ENCODE measurements at places on chromosomes 16 and 17.

DNA sequence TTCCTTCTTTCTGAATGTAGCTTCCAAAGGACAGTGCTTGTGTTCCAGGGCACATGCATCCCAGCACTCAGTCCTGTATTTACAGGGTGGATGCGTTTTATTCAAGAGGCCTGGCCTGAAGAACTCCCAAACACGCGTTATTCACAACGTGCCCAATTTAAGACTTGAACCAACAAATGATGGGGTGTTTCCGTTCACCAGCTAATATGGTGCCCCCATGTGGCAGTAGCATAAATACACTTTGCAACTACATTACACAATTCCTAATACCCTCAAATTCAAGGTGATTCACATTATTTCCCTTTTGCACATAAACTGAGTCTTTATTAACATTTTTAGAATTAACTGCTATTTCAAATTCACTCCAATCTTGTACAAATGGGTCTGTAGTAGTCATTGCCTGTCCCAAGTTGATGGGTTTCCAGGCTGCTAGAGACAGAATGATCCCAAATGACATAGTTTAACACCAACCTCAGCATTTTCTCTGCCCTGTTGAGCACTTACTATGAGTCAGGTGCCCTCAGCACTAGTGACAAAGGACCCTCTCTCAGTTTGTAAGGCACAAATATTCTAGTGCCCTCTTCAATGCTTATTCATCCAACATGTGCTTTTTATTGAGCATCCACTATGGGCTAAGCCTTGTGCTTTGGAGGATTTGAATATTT is 26.9 kb downstream of the HSD17B2 start:
- DNase-seq: no peak

- no peak for DNase-seq
These were observed 53.8 kb upstream of the SLC25A19 start for GRCh38 chr17:75342996-75343395.

DNA sequence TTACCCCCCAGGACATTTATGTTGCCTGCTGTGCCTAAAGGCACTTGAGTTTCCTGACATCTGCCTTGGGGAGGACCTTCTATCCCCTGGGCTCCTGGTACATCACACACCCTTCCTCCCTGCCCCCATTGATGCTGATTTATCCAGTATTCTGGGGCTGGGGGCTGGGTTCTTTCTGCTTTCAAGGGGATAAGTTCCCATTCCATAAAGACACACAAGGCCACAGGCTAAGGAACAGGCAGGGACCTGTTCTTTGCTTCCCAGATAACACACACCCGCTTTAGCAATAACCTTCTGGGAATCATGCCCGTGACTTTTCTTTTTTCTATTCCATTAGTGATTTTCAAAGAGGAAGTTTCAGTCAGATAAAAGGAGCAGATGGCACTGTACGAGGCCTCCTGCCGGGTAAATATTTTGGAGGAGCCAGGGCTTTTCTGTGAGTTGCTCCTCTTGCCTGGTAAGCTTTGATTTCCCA is 30.6 kb downstream of the CHD9 start:
- no peak for DNase-seq

- no peak for DNase-seq
These were observed 55.5 kb downstream of the YWHAE start for GRCh38 chr17:1344521-1344920.

- DNase-seq: no peak
These were observed 293.8 kb downstream of the ABCC12 start for GRCh38 chr16:47861999-47862398.

DNA sequence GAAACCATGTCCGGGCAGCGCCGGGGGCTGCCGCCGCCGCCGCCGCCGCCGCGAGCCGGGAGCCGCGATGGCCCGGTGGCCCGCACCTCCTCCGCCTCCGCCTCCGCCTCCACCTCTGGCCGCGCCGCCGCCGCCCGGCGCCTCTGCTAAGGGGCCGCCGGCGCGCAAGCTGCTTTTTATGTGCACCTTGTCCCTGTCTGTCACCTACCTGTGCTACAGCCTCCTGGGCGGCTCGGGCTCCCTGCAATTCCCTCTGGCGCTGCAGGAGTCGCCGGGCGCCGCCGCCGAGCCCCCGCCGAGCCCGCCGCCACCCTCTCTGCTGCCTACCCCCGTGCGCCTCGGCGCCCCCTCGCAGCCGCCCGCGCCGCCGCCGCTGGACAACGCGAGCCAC is 587 bp downstream of the HS3ST4 start:
- no peak for DNase-seq

DNA sequence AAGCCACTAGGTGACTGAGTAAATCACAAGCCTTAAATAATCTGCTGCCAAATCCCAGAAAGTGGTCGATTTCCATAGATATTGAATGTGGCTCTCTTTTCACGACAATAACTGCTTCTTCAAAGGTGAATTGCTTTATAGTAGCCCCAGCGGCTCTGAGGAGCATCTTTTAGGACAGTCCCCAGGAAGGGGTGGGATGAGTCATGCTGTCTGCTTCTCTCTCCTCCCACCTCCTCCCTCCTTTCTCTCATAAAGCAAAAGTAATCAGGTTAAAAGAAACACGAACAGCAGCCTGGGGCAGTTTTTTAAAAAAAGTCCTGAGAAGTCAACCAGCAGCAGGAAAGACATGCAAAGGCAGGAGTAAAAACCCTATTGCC is 1.8 kb downstream of the KIAA0513 start:
- no peak for DNase-seq

GRCh38 chr17:27384261-27384701 is 72.0 kb upstream of the KSR1 start:
- peak; percentile 89 for DNase-seq

DNA sequence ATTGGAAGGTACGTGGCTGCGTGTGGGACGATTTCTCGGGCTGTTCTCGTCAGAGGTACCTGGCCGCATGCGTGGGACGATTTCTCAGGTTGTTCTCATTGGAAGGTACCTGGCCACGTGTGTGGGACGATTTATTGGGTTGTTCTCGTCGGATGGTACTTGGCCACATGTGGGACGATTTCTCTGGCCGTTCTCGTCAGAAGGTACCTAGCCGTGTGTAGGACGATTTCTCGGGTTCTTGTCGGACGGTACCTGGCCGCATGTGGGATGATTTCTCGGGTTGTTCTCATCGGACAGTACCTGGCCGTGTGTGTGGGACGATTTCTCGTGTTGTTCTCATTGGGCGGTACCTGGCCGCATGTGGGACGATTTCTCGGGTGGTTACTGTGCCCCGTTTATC is 50.1 kb upstream of the GNG13 start:
- DNase-seq: no peak

DNA sequence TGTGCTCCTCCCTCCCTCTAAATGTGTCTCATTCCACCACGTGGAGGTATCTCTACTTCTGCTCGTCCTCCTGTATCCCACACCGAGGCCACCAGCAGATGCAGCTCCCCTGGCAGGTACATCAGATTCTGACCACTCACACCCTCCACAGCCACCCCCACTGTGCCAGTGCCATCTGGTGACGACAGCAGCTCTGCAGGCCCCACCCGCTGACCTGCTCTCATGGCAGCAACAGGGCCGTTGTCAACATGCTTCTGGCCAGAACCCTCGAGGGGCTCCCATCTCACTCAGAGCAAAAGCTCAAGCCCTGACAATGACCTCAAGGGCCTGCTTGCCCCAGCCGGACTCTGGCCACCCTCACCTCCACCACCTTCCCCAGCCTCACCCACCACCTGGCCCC is 93.4 kb downstream of the AMFR start:
- DNase-seq: no peak

GRCh38 chr17:79621151-79621943 is 10.5 kb upstream of the RBFOX3 start:
- no peak for DNase-seq

DNA sequence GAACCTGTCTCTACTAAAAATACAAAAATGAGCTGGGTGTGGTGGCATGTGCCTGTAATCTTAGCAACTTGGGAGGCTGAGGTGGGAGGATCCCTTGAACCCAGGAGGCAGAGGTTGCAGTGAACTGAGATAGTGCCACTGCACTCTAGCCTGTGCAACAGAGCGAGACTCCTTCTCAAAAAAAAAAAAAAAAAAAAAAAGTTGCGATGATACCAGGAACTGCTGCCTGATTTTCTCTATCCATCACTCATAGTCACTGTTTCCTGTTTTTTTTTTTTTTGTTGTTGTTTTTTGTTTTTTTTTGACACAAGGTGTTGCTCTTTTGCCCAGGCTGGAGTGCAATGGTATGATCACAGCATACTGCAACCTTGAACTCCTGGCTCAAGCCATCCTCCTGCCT is 59.2 kb downstream of the ABCC1 start:
- DNase-seq: no peak

DNA sequence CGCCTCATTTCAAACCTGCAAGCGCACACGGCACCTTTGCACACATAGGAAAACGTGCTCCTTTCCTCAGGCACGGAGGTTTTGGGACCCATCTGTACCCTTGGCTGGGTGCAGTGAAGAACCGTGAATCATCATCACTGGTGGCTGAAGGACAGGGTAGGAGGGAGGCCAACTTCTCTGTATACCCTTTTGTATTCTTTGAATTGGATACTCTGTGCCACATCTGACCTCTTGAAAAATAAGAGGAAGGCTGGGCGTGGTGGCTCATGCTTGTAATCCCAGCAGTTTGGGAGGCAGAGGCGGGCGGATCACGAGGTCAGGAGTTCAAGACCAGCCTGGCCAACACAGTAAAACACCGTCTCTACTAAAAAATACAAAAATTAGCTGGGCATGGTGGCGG is 11.7 kb downstream of the GPRC5B start:
- no peak for DNase-seq

DNA sequence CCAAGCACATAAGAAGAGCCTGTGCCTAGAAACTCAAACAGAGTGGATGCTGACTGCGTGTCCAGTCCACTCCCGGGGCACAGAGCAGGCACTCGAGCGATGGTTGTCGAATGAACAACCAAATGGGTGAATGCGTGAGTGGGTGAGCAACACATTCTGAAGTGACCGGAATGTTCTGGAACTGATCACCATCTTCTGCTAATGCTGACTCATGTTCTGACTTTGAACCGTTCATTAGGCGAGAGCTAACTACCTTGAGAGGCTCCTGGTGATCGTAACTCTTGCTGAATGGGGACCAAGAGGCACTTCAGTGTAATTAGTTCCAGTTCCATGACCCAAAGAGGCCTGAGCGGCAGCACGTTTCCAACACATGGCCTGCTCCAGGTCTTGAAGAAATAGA is 37.9 kb downstream of the IRF8 start:
- peak; percentile 78 for DNase-seq

- DNase-seq: no peak
These were observed 15.5 kb downstream of the CX3CL1 start for GRCh38 chr16:57387598-57388354.

DNA sequence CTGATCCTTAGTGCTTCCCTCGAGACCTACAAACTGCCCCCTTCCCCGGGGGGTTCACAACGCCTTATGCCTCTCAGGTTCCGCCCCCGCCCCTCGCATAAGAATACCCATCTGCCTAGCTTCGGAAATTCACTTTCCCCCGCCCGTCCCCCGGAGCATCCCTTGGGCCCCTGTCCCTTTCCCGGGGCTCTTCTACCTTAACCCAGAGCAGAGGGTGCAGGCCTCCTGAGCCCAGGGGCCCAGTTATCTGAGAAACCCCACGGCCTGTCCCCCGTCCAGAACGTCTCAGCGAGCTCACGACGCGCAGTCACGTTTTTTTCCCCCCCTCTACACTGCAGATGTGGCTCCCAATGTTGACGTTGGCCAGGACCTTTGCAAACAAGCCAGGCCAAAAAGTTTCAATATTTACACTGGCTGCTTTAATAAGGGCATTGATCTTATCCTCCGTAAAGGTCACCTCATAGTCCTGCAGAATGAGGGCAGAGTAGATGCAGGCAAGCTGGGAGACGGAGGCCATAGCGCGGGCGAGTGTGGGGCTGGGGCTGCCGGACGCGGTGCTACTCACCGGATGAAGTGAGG is 1.4 kb upstream of the NBR1 start:
- DNase-seq: no peak

- DNase-seq: no peak
These were observed 185.4 kb downstream of the SEC14L1 start for GRCh38 chr17:77326076-77326591.

DNA sequence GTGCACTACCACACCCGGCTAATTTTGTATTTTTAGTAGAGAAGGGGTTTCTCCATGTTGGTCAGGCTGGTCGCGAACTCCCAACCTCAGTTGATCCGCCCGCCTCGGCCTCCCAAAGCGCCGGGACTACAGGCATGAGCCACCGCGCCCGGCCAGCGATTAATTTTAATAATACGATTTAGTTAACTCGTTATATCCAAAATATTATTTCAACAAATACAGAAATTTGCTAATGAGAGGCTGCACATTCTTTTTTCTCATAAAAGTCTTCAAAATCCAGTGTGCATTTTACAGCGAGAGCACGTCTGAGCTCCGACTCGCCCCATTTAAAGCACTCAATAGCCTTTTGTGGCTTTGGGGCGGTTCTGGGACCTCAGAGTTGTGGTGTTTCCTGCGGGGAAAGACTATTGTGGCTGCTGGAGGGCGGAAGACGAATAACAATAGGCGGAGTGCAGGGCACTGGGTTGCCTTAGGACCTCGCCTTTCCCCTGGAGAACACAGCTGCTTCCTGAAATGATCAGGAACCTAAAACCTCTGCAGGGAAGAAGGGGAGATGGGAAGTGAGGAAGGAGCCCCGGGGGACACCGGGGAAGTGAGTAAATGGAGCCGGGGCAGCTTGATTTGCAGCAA is 2.9 kb upstream of the ZSCAN10 start:
- no peak for DNase-seq

- DNase-seq: no peak
These were observed 2.1 kb downstream of the FOXF1 start for GRCh38 chr16:86512301-86512859.

DNA sequence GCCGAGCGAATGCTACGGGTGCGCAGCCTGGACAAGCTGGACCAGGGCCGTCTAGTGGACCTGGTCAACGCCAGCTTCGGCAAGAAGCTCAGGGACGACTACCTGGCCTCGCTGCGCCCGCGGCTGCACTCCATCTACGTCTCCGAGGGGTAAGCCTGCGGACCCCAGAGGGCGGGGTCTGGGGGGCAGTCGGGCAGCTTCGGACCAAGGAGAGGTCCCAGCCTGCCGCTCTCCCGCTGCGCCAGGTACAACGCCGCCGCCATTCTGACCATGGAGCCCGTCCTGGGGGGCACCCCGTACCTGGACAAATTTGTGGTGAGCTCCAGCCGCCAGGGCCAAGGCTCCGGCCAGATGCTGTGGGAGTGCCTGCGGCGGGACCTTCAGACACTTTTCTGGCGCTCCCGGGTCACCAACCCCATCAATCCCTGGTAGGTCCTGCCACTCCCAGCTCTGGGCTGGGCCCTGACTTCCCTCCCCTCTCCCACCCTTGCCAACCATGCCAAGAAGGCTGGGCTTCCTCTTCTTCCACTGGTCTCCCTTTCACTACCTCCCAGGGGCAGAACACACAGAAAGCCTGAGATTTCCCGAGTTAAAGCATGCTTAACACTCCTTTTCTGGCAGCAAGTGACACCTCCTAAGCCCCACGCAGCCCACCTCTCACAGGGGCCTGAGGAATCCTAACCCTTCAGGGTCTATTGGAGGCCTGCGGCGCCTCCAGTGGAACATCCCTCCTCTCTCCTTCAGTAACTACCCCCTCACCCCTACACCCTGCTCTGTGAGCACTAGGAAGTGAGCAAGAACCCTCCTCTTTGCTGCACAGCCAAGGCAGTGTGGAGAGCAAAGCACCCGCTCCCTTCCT is 3.2 kb downstream of the NAGS start:
- DNase-seq: no peak

GRCh38 chr17:9553596-9553995 is 22.0 kb downstream of the STX8 start:
- DNase-seq: no peak

GRCh38 chr16:76796978-76797377 is 394.0 kb upstream of the MON1B start:
- no peak for DNase-seq
